ENCODE measurements at places on chromosomes 3 and 15.
A peak's percentile ranks its signal among the peaks of the same experiment; 100 is the strongest.

GRCh38 chr3:124650798-124651197, 79.5 kb upstream of the UMPS start:
- DNase-seq: no peak

DNA sequence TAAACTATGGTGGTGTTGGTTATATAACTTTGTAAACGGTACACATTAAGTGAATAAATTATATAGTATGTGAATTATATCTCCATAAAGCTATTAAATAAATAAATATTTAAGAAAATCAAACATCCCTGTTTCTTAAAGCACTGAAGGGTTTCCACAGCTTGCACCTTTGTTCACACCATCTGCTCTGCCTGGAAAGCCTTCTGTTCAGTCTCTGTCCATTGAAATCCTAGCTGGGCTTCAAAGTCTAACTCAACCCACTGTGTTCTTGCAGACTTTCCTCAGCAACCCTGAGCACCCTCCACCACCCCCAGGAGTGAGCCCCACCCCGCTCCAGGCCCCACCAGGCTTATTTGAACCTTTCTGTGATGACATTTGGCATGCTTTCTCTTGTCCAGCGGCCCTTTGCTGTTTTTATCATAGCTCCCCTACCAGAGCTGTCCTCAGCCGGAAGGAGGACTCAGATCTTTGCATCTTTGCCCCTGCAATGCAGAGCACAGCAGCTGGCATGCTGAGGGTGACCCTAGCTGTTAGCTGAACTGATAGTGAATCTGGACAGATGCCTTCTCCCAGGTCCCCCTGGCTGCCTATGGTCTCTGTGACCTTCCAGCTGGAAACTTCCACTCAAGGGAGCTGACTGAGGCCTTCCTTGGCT, 105.2 kb downstream of the DAPK2 start:
- DNase-seq: no peak

DNA sequence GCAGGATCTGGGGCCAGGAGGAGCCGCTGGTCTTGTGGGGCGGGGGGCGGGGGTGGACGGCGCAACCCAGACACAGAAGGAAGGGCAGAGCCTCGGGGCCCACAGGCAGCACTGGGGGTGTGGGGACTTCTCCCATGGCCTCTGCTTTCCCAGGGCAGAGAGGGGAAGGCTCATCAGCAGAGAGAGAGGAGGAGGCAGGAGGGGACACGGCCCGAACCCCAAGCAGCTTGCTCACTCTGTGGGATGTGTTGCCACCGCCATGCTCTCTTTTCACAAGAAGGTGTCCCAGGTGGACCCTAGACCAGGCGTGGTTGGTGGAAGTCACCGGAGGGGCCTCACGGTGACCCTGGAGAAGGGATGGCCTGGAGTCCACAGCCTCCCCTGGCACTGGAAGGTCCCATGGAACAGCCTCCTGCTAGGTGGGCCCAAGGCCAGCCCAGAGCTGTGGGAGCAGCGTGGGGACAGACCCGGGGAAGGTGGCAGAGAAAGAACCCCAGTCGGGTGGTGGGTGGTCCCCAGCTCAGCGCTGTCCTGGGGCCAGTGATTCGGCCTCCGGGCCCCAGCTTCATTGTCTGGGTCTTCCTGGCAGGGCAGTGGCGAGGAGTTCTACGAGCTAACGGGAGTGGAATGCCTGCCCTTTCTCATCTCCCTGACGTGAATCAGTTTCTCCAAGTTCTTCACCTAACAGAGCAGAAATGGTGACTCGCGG, 46.8 kb upstream of the PCSK6 start:
- no peak for DNase-seq

- no peak for DNase-seq
Observed at GRCh38 chr3:180755556-180755955, 76.3 kb upstream of the CCDC39 start.

DNA sequence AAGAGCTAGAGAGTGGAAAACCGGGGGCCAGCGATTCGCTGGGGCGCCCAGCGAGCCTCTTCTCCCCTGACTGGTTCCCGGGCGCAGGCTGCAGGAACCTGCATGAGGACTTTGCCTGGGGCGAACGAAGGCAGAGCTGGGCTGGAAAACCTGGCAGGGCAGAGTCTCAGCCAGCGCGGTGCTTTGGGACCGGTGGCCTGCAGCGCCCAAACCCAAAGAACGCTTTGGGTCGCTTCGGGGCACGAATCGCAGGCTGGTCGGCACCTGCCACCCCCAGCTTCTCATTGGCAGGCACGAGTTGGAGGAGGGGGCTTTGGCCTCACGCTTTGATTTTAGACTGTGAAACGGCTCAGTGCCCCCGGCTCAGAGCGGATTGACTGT, 3.0 kb downstream of the ONECUT1 start:
- no peak for DNase-seq

DNA sequence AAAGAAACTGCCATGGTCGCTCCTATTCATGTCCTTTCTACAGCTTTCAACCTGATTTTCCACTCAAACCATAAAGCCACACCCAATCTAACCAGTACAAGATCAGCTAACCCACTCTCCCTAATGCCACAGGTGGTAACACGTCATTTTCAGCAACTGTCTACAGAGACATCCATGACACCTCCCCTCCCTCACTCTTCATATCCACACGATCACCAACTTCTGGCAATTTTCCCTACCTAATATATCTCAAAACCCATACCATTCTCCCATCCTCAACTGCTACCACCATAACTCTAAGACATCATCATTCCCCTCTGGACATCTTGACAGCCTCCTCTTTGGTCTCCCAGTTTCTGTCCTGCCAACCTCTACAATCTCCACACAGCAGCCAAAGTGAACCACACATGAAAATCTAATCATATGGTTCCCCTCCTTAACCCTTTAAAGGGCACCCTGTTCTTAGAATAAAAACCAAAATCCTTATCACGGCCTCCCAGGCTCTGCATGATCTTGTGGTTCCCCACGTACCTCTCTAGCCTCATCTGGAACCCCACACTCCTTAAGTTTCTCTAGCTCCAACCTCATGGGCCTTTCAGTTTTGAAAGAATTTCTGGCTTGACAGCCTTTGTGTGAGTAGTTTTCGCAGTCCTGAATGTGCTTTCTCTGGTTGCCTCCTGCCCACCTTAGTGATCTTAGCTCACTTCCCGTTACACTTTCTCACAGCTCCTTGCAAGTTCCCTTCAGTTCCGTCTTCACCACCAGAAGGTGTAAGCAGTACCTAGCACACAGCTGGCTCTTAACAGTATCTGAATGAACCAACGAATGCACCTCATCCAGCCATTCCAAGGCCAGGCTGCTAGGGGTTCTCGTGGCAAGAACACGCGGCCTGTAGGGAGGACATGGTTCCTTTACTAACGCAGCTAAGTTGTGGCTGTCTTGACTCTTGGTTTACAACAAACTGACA, 33.4 kb downstream of the SPINK8 start:
- DNase-seq: peak; percentile 13

DNA sequence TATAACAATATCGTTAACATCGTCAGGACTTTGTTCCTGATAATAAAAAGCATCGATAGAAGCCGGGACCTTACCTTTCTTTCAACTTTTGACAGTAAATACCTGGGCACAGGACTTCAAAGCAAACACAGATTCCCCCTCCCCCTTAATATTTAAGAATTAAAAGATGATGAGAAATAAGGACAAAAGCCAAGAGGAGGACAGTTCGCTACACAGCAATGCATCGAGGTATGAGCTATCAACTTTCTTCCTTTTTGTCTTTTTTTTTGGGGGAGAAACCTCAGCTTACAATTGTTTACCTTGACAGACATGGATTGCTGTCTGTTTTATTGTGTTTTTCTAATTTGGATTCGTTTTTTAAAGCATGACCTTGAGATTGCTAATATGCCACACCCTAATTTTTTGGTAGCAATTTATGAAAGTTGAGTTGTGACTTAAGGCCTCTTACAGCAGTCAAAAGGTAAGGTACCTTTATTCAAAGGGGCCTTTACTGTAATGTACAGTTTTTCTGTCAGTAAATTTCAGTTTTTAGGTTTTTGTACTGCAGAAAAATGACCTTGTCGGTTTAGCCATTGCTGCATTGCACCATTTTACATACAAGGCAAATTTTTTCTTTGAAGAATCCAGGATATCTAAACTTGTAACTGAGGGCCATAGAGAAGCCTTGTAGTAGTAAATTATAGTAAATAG, 1.1 kb downstream of the CHD2 start:
- DNase-seq: no peak

- DNase-seq: no peak
Observed at GRCh38 chr15:86237111-86237500, 157.4 kb downstream of the AGBL1 start.

GRCh38 chr3:173774294-173774693, 376.8 kb downstream of the NLGN1 start:
- DNase-seq: no peak

GRCh38 chr3:27686642-27687041, 35.5 kb downstream of the EOMES start:
- no peak for DNase-seq

DNA sequence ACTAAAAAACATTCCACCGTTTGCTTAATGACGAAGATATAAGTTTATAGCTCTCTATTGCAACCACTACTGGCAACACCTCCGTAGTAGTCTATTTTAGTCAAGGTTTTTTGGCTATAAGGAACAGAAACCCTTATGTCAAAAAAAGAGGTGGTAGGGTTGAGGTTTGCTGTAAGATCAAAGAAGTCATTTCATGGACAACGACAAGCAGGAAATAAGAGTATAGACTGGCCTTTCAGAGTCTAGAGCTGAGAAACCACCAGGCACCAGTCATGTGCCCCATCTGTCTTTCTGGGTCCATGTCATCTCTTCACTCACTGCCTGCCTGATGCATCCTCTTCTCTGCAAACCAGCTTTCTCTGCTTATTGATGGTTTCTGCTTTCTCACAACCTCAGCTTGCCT, 42.7 kb downstream of the THBS1 start:
- peak; percentile 91 for DNase-seq

DNA sequence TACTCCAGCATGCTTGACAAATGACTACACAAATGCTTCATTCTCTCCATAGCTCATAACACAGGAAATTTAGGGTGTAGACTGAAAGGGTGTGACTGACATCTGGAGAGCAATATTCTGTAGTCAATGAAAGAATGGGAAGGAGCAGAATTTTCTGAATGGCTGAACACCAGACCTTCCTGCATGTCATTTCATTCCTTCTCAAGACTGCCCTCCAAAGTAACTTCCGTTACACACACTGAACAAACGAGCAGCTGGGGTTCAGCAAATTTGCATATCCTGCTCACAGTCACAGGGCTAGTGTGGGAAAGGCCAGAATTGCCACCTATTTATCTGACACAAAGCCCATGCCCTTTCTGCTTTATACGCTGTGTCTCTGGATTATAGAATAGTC, 325.0 kb upstream of the CFAP20DC start:
- DNase-seq: no peak

DNA sequence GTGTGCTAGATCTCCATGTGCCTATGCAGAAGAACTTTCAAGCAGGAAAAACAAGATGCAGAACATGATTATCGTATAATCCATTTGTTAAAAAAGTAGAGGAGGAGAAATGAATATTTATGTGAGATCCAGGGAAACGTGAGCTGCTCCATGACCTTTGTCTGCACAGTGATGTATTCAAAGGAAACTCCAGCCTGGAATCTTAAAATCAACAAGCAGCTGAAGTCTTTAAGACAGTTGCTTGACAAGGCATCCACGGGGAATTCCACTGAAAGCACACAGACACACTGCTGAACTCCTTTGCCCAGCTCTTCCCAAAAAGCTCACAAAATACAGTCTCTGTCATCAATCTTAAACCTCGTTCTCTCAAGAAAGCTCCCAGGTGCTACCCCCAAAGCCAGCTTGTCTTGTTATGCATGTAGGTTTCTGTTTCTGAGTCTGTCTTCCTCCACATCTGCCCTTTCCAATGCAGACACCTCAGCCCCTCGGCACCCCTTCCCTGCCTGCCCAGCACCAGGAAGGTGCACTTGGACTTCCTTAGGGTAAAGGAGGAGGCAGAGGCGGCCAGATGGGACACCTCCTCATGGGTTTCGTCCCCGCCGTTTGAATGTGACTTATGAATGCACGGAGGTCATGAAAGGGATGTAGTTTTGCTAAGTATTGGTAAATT, 28.7 kb downstream of the LRRK1 start:
- DNase-seq: no peak

- no peak for DNase-seq
Observed at GRCh38 chr3:24199775-24200247, 254.7 kb downstream of the NR1D2 start.

GRCh38 chr15:86213888-86214287, 134.2 kb downstream of the AGBL1 start:
- no peak for DNase-seq

DNA sequence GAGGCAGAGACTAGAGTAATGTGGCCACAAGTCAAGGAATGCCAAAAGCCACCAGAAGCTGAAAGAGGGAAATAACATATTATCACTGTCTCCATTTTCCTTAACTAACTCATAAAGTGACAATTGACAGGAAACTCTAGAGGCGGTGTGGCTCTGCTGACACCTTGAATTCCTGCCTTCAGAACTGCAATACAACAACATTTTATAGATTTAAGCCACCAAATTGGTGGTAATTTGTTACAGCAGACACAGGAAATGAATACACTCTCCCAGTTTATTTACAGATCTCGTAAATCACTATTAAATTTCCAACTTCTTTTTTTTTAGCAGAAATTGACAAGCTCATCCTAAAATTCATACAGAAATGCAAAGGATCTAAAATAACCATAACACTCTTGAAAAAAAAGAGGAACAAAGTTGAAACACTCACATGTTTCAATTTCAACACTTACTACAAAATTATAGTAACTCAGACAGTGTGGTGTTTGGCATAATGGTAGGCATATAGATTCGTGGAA, 449.9 kb downstream of the OTOL1 start:
- DNase-seq: no peak

All from CD8-positive, alpha-beta T cell (primary cell).